ENCODE measurements at places on chromosomes 4 and X.

DNA sequence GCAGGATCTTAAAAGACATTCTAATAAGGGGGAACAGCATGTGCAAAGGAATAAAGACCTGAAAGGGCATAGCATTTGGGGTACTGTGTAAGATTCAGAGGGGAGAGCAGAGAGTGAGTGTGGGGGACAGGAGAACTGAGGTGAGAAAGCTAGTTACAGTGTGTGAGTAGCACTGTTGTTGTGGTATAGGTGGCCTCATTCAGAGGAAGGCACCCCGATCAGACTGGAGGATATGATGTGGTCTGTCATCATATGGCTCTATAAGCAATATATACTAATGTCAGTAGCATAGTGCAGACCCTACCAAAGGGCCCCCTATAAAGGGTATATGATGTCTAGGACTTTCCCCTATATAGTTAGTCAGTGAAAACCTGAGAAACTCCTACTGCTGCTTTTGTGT is 175.8 kb downstream of the FMR1NB start:
- H3K27me3 ChIP-seq, result no peaks in the 10 kb centered on the region
- no peak overlapping the region for H3K4me3 ChIP-seq
- H3K36me3 ChIP-seq, result no peaks in the 10 kb centered on the region
- H3K4me1 ChIP-seq, result no peaks in the 10 kb centered on the region
- DNase-seq, result no peak
- no peak overlapping the region for H3K27ac ChIP-seq

DNA sequence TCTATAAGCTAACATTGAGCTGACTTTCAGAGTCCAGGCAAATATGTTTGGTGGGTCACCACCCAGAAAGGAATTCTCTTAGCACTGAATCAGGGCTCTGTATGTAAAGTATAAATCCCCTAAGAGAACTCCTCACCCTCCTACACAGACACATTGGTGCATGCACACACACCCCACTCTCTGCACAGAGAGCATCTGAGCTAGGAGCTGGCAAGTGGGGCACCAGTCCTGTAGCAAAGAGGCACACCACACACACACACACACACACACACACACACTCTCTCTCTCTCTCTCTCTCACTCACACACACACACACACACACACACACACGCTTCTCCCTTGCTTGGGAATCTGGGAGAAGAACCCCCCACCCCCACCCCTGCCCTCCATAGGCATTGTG is 3.2 kb downstream of the SLITRK2 start:
- H3K36me3 ChIP-seq, result no peaks in the 10 kb centered on the region
- DNase-seq, result no peak
- H3K27ac ChIP-seq, result no peak overlapping the region
- H3K4me1 ChIP-seq, result no peaks in the 10 kb centered on the region
- peaks cover 25% of the 10 kb centered on the region for H3K27me3 ChIP-seq

DNA sequence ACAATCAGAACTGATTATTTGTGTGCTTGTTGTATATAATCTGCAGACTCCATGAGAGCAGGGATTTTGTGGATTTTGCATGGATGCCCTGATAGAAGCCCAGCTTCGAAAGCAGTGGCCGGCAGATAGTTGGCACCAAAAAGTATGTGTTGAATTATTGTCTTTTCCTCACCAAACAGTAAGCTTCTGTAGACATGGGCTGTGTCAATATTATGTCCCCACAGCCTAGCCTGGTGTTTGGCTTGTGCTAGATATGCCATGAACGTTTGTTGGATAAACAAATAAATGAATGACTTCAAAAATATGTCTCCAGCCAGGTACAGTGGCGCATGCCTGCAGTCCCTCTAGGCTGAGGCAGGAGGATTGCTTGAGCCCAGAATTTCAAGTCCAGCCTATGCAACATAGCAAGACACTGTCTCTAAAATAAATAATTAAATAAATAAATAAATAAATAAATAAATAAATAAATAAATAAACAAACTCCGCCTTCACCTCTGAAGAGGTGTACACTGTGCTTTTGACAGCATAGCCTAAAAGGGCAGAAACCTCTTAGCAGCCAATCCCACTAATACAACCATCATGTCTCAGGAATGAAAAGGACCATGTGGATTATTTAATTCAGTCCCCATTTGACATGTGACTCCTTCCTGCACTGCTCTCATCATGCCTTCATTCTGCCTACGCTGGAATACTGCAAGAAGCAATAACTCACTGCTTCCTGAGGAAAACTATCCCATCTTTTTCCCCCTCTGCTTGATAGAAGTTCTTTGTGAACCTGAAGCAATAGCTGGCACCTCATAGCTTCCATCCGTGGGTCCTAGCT is 335.2 kb downstream of the FBXW7 start:
- H3K4me3 ChIP-seq, result no peak overlapping the region
- H3K27me3 ChIP-seq, result peaks cover under 1% of the 10 kb centered on the region
- no peaks in the 10 kb centered on the region for H3K36me3 ChIP-seq
- H3K27ac ChIP-seq, result no peak overlapping the region
- DNase-seq, result no peak

- no peaks in the 10 kb centered on the region for H3K4me1 ChIP-seq
- no peaks in the 10 kb centered on the region for H3K36me3 ChIP-seq
- no peak overlapping the region for H3K4me3 ChIP-seq
- no peak overlapping the region for H3K27ac ChIP-seq
- H3K27me3 ChIP-seq, result no peaks in the 10 kb centered on the region
These were observed 95.1 kb upstream of the DGKK start for GRCh38 chrX:50565718-50566117.

DNA sequence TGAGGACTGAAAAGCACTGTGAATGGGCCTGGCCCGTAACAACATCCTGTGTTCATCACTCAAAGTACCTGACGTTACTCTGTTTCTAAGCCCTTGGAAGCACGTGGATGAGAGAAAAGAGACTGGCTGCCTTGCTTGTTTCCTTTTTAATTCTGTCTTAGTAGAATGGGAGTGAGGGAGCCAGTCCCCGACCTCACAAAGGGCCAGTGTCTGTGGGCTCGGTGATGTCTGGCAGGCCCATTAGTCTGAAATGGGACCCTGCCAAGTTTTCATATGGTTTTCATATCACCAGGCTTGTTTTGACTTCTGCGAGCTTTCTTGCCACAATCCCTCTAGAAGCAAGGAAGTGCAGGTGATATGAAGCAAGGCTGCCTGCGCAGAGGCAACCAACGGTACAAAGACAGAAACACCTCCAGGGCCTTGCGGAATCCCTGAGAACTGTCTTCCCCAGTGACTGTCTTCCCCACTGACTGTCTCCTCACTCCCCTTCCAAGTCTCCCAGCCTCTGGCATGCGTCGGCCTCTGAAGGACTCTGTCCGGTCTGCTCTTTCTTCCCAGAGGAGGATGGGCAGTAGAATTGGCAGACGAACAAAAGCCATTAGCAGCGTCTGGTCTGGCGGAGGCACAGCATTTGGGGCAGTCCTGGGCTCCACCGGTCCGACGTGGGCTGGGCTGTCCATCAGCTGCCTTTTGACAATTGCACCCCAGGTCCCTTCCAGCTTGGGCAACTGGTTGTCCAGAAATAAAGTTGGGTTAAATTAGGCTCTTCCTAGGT is 20.2 kb upstream of the RASL11B start:
- no peak for DNase-seq
- H3K36me3 ChIP-seq, result no peaks in the 10 kb centered on the region
- H3K4me1 ChIP-seq, result peaks cover 11% of the 10 kb centered on the region

GRCh38 chrX:9341291-9342201 is 123.3 kb upstream of the TBL1X start:
- H3K36me3 ChIP-seq, result no peaks in the 10 kb centered on the region
- peak overlapping the region; percentile 58 for H3K4me3 ChIP-seq
- H3K4me1 ChIP-seq, result peaks cover 34% of the 10 kb centered on the region
- H3K27me3 ChIP-seq, result no peaks in the 10 kb centered on the region
- H3K27ac ChIP-seq, result peak overlapping the region; percentile 90

DNA sequence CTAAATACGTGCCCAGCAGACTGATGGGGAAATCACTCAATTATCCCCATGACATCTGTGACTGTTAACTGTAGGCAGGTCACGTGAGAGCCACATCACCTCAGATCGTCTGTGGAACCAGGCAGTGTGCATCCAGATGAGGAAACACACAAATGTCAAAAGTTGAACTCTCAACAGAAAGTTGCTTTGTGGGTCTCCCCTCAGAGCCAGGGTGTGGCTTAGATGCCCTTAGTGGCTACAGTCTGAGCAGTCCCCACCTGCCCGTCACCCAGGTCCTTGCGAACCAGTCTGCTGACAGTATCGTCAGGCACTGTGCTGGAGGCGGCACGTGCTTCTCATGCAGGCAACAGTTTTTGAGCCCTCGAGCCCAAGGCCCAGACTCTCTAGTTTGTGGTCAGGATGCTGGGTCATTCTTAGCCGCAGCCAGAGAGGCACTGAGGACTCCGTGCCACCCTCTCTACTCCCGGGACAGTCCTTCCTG is 10.8 kb downstream of the TMEM187 start:
- no peak for DNase-seq
- H3K4me3 ChIP-seq, result no peak overlapping the region
- H3K27ac ChIP-seq, result peak overlapping the region; percentile 98
- H3K27me3 ChIP-seq, result no peaks in the 10 kb centered on the region

DNA sequence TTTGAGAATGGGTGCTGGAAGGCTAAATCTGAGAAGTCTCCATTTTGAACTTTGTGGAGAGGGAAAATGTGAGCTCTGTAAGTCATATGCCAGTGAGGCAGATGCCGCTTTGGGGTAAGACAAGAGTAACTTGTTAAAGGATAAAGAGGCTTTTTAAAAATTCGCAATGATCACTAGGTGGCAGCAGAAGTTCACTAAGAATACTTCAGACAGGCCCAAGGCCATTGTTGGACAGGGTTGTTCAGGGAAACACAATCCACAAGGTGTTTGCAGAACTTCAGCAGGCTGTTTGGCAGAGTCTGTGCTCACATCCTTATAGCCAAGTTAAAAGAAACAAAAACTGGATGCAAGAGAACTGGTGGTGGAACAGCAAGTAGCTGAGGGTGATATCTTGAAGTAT is 13.7 kb upstream of the PIGA start:
- H3K4me1 ChIP-seq, result no peaks in the 10 kb centered on the region
- no peaks in the 10 kb centered on the region for H3K36me3 ChIP-seq
- H3K27ac ChIP-seq, result no peak overlapping the region

DNA sequence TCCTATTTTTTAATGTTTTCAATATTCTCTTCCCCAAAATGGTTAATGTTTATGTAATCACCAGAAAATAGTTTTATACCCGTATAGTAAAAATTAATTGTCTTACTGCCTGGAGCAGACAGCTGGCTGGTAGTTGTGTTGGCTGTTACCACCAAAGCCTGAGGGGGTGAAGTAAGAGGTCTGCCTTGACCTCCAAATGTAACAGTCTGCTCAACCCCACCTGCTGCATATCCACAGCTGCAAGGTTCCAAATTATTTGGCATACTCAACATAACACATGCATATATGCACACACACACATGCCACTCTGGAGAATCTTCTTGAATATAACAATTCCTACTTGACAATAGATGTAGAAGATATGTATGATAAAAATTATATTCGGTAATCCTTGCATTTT is 624.3 kb downstream of the ADGRL3 start:
- no peak for DNase-seq
- no peaks in the 10 kb centered on the region for H3K27me3 ChIP-seq
- no peaks in the 10 kb centered on the region for H3K4me1 ChIP-seq
- no peaks in the 10 kb centered on the region for H3K36me3 ChIP-seq
- H3K27ac ChIP-seq, result no peak overlapping the region

DNA sequence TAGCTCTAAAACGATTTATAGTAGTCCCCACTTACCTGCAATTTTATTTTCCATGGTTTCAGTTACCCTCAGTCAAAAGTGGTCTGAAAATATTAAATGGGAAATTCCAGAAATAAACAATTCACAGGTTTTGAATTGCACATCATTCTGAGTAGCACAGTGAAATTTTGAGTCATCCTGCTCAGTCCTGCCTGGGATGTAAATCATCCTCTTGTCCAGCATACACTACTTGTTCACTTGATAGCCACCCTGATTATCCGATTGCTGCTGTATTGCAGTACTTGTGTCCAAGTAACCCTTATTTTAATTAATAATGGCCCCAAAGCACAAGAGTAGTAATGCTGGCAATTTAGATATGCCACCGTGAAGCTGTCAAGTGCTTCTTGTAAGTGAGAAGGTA is 23.5 kb upstream of the BDH2 start:
- H3K36me3 ChIP-seq, result peaks cover 64% of the 10 kb centered on the region
- DNase-seq, result no peak
- H3K4me3 ChIP-seq, result no peak overlapping the region
- H3K4me1 ChIP-seq, result peaks cover 2% of the 10 kb centered on the region

DNA sequence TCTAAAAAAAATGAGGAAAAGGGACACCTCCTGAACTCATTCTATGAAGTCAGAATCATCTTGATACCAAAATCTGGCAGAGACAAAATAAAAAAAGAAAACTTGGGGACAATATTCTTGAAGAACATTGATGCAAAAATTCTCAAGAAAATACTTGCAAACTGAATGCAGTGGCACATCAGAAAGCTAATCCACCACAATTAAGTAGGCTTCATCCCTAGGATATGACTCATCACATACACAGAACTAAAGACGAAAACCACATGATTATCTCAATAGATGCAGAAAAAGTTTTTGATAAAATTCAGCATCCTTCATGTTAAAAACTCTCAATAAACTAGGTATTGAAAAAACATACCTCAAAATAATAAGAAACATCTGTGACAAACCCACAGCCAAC is 98.3 kb downstream of the FAM47B start:
- H3K4me3 ChIP-seq, result no peak overlapping the region
- H3K36me3 ChIP-seq, result no peaks in the 10 kb centered on the region
- H3K4me1 ChIP-seq, result no peaks in the 10 kb centered on the region
- DNase-seq, result no peak
- no peaks in the 10 kb centered on the region for H3K27me3 ChIP-seq

- no peak for DNase-seq
- H3K4me1 ChIP-seq, result no peaks in the 10 kb centered on the region
- no peak overlapping the region for H3K4me3 ChIP-seq
- no peaks in the 10 kb centered on the region for H3K36me3 ChIP-seq
These were observed 31.5 kb upstream of the HPGD start for GRCh38 chr4:174553828-174554227.

DNA sequence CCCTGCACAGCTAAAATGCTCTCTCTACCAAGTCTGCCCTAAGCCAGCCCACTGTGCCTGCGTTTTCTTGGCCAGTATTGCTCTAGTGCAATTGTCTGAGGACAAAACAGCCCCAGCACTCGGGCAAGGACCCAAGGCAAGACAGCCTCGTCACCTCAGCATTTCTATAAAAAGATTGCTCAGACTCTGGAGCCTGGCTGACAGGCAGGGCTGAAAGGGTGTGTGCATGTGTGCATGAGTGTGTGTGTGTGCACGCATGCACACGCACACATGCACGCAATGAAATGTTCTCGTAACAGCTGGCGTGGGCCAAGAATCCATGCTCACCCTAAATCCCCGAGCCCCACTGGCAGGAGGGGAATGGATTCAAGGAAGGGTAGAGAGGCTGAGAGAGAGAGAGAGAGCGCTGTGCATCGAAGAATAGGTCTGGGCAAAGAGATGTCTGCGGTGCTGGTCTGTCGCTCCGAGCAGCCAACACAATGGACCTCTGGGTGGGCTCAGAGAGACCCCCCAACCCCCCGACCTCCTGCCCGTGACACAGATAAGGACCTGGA is 579.2 kb downstream of the BCOR start:
- no peaks in the 10 kb centered on the region for H3K27me3 ChIP-seq
- peaks cover 2% of the 10 kb centered on the region for H3K4me1 ChIP-seq
- DNase-seq, result no peak
- no peak overlapping the region for H3K27ac ChIP-seq
- no peaks in the 10 kb centered on the region for H3K36me3 ChIP-seq
